ENCODE measurements at places on chromosomes 6 and 20.

- DNase-seq = no peak
Measured at GRCh38 chr6:19478992-19479391, 358.2 kb upstream of the ID4 start.

- DNase-seq = no peak
Measured at GRCh38 chr6:104325341-104326172, 534.2 kb downstream of the HACE1 start.

- no peak for DNase-seq
Measured at GRCh38 chr20:20393207-20394120, 25.6 kb downstream of the INSM1 start.

DNA sequence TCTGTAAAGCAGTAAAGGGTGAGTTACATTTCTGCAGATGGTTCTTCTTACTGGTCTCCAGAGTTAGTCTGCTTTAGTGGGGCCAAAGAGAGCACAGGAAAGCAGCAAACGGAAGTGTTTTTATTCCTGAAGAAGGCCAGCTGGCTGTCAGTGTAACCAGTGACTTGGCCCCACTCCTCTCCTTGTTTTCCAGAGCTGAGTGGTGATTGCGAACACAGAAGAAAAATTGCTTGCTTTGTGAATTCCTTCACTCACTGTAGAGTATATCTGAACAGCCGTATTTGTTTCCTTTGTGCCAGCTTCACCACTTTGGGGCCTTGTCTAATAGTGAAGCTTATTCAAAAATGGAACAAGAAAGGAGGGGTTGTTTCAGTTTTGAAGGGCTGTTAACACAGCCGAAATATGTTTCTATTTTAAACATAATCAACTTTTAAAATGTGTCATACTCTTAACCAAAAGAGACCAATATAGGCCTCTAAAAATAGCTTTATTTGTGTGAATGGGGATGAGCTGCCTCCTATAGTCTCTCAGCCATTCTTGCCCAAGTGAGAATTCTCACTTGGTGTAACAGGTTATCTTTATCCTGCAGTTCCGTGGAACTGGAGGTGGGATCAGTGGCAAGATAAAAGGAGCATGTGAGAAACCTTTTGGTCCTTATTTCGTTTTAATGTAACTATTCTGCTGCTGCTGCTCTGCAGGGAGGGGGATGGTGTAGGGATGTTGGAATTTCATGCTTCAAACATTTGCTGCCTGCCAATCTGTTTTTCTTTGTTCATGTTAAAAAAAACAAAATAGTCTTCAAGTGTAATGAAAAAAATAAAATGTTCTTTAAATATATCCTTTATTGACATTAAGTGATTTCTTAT lies 37.8 kb downstream of the ZC2HC1B start:
- no peak for DNase-seq

- no peak for DNase-seq
Measured at GRCh38 chr6:132445201-132445951, 44.1 kb upstream of the MOXD1 start.

GRCh38 chr6:37980222-37980595 lies 160.7 kb downstream of the ZFAND3 start:
- no peak for DNase-seq

DNA sequence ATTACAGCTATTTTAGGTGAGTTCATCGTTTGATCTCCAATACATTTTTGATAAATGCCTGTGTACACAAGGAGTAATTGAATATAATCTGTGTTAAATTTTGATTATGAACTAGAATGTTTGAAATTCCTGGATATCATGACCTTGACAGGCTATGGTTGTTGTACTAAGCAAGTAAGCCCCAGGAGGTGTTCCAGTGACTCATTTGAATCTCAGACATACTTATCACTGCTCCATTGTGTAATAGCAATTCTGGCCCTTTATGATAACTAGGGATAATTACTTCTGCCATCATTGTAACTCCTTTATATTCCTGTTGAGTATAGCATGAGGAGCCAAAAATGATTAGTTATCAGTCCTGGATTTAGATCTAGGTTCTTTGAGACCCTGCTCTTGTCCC lies 1424.6 kb upstream of the ADGRB3 start:
- no peak for DNase-seq

DNA sequence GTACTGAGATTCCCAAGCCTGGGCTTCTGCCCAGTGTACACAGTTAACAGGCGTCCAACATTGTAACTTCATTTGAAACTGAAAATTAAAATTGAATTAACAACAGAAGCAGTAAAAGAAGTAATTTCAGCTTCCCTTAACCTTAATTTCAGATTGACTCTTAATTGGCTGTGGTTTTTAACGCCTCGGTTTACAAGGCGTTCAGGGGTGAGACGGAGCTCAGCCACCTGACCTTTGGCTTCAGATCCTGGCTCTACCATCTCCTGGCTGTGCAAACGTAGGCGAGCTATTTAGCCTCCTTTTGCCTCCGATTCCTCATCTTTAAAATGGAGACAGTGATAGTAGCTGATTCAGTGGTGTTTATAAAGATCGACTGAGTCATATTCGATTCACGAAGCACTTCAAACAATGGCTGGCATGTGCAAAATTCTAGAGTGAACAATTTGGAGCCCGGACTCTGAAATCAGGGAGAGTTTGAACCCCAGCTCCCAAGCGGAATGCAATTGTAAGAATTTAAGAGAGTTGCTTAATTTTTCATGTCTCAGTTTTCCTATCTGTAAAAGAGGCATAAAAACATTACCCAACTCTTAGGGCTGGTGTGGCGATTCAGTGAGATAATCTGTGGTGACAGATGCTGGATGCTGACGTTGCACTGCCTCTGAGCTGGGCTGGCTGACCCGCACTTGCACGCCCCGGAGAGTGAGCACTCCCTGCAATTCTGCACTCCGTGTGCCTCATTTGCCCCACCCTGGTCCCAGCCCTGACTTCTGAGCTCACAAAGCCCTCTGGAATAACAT lies 23.5 kb upstream of the OCSTAMP start:
- no peak for DNase-seq

DNA sequence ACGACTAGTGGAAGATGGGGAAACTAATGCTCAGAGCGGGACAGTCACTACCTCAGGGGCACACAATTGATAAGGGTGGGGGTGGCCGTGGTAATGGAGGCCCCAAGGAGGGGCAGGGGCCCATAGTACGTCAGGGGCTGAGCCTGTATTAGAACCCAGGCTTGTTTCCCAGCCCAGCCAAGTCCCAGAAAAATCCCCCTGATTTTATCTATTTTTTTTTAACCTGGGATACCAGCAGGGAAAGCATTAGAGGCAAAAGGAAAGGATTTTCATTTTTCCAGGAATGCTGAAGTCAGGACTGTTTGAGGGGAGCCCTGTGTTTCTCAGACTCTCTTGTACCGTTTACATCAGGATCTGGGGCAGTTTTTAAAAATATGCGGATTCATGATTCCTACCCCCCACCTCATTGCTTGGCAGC lies 382 bp downstream of the MYH7B start:
- DNase-seq = no peak

DNA sequence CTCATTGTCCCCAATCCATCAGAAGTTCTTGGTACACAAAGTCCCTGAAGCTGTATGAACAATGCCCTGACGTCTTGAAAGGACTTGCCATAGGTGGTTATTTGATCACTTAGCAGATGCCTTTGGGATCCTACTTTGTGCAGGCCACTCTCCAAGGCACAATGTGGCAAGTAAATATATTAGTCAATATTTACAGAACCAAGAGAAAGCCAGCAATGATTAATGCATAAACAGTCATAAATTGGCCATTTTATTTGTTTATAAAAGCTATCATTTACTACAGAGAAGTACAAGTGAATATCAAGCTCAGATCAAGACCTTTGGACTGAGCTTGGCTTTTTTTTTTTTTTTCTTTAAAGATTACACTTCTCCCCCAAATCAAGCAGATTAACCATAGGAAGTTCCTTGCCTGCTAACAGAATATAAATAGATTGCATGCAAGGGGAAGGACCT lies 161.8 kb downstream of the MTHFD1L start:
- DNase-seq = no peak
